Renal cortex interstitium (tissue), 15 donors: ENCODE measurements at places on chromosomes 4 and X. TPM values are rescaled to one million over a fixed set of nuclear protein-coding genes. Genes with fewer than 3 reads are reported as not detected.

DNA sequence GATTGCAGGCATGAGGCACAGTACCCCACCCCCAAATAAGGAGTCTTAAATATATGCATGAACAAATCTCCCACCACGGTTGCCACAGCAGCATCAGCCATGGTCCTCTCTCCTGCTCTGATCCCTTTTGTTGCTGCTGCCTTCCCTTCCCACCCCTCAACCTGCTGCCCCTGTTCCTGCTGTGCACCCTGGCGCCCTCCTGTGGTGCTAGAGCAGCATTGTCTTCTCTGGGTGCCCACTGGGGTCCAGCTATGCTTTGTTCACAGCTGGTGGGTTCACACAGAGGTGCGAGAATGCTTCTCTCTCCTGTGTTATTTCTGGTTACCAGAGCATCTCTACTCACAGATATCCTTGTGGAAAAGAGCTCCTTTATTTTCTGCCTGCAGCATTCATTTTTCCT is 116.2 kb downstream of the GATB start:
- DNase-seq = no peak

DNA sequence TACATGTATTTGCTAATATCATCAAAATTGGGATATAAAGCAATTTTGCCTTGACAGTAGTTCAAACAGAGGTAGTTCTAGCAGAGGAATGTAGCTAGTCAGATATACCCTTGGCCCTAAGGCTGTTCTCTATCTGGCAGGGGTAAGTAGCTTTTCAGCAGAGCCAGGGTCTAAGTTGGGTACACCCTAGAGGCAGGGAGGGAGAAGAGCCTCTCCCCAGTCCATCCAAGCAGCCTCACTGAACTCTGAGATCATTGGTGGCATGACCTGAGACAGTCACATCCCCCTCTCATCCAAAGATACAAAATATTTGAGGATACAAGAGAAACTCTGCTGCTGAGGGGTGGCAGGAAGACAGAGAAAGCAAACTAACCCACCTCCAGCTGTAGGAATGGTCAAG is 343.7 kb downstream of the DHX15 start:
- no peak for DNase-seq

GRCh38 chrX:148500423-148501385 is at the start of gene AFF2:
Gene AFF2 (plus strand): TSS chrX:148500617. CDS start chrX:148501098, 481 bp downstream.
- no peak for DNase-seq

NEK1 gene
- 23.5 TPM for polyA plus RNA-seq

DNA sequence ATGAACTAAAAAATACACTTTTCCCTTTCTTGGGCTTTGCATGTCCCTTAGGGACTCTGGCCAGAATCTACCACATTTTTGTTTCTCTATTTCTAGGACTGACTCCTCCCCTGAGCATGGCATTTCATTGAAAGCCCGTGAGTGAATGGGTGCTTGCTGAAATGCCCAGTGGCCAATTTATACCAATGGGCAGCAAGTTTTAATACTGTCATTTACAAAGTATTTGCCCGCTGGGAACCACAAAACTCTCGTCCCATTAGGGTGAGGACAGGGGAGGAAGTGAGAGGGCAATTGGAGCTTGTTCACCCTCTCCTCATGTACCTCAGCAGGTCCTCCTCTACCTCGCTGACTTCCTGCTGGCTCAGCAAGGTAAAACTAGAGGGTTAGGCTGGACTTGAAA is 1.1 kb downstream of the SRPX2 start:
- no peak for DNase-seq
